ENCODE measurements at places on chromosomes 5 and 9. TPM values are rescaled to one million over a fixed set of nuclear protein-coding genes. Genes with fewer than 3 reads are reported as not detected.

GRCh38 chr5:155024015-155024414 lies 10.5 kb downstream of the KIF4B start:
- DNase-seq: no peak

- DNase-seq: no peak
These were observed 10.8 kb downstream of the OR13J1 start for GRCh38 chr9:35859310-35859989.

The ZNF883 gene
- total RNA-seq: 1.7 TPM

DNA sequence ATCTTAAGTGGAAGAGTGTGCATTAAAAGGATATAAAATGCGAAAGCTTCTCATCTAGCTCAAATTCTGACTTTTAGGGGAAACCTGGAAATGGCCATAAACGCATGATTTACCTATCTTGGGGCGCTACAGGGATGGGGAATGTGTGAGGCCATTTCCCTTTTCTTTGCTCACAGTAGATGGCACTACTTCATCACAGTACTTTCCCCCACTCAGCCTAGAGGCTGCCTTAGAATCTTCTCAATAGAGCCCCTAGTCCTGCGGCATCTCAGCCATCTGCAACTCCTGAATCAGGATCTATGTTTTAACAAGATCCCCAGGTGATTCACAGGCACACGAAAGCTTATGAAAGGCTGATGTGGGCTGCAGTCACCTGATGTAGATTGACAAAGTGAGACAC lies 110.8 kb downstream of the LHFPL2 start:
- DNase-seq: no peak

- no peak for DNase-seq
These were observed 29.9 kb downstream of the TMEM161B start for GRCh38 chr5:88238732-88239131.

The CRB2 gene
- total RNA-seq: not detected

The TAF1L gene
- 0.07 TPM for total RNA-seq

The MXD3 gene
- 50.0 TPM for total RNA-seq

DNA sequence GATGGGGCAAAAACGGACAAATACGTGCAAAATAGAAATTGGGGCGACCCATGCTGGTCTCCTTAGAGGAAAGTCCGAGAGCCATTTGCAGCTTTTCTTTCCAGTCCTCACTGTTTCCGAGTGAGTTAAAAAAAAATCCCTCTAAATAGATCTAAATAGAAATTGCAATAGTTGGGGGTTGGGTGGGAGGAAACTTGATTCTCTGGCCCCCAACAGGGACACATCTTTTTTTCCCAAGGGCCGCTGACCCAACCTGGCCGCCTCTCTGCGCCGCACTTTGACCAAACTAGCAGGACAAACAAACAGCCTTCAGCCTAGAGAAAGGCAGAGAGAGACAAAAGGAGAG lies 2.8 kb upstream of the NKX2-5 start:
- no peak for DNase-seq

DNA sequence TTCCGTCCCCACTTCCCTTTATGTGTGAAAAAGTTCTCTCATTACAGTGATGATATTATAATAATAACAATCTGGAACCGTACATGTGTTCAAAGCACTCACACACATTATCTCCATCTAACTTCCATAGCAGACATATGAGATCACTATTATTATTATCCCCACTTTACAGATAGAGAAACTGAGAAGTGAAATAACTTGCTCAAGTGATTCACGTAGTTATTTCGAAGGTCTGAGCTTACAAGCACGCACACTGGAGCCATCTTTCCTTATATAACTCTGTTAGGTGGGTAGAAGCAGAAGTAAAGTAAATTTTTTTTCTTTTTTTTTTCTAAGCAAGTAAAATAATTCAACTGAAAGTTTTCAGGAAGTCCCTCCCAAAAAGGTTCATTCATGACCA lies 62.9 kb upstream of the PTGER4 start:
- no peak for DNase-seq

DNA sequence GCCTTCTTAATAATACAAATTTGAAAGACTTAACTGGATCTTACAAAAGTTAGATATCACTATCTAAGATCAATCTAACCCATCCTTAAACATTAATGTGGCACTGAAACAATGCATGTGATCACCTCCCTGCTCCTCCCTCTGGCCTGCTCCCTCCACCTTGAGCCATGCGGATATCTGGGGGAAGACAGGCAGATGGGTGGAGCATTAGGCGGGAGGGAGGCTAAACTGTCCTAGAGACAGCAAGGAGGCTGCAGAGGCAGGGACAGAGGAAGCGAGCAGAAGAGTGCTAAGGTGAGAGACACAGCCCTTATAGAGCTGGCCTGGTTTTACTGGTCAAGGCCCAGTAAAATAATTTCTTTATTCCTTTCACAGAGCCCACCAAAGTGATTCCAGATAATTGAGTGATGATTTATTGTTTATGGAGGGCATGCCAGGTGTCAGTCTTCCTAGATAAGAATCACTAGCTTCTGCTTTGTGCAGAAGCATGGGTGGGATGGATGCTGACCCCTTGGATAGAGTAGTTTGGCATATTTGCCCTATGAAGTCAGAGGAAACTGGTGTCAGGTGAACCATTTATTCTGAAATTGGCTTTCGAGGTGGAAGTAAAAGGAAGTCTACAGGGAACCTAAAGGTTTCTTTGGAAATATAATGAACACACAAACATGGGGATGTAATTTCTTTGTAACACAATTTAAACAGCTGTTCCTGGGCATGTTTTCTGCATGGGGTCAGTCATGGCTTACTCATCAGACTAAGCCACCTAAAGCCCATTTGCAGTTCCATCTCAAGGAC lies 188.3 kb downstream of the GNAQ start:
- no peak for DNase-seq

The PCDHAC2 gene
- 3.4 TPM for total RNA-seq

The NR3C1 gene
- total RNA-seq: 52.8 TPM

- peak; percentile 50 for DNase-seq
These were observed 200.0 kb upstream of the S1PR3 start for GRCh38 chr9:88791105-88791805.

- no peak for DNase-seq
These were observed 6.0 kb downstream of the UBQLN1 start for GRCh38 chr9:83701769-83702168.

GRCh38 chr5:2721385-2722138 lies 29.9 kb downstream of the IRX2 start:
- DNase-seq: no peak

DNA sequence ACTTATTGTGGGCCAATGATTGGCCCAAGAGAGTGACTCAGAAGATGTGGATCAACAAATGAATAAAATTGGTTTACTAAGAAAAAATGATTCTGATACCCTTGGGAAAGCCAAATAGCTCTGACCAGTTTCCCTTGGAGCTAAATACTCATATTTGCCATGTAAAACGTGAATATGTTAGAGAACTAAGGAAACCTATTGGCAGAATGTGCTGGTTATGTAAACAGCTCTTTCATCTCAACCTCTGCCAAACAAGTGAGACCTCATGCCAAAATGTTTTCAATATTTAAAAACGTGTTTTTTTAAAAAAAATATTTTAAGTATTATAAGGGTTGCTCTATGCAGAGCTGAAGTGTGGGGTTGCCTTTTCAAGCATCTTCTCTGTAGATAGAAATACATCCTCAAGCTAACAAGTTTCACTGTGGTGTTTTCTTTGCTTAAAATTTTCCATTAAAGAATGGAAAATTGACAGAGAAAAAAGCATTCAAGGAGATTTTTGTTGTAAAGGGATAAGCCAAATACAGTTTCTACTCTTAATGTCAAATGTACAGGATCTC lies 186.9 kb upstream of the TUT7 start:
- DNase-seq: no peak

The SLCO4C1 gene
- 0.48 TPM for total RNA-seq

DNA sequence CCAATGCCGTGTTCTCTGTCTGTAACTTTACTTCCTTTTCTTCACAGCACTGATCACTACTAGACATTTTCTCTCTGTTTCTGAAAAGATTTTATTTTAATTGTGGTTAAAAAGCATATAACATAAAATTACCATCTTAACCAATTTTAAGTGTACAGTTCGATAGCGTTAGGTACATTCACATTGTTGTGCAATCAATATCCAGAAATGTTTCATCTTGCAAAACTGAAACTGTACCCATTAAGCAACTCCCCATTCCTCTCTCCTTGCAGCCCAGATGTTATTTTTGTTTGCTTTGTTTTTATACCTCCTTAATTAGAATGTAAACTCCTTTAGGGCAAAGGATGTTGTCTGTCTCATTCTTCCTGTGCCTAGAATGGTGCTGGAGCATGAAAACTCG lies 47.5 kb downstream of the COL27A1 start:
- no peak for DNase-seq

The CTXN3 gene
- not detected for total RNA-seq

GRCh38 chr5:32330126-32330971 lies 17.6 kb upstream of the MTMR12 start:
- no peak for DNase-seq

The MARCOL gene
- total RNA-seq: not detected

The C5 gene
- 11.5 TPM for total RNA-seq

The ADAMTS19 gene
- not detected for total RNA-seq

The CCDC171 gene
- 2.4 TPM for total RNA-seq

- DNase-seq: peak; percentile 38
These were observed 146.2 kb upstream of the RASA1 start for GRCh38 chr5:87121304-87122150.

GRCh38 chr5:1268056-1268455 lies 26.8 kb downstream of the TERT start:
- DNase-seq: no peak

The NUTM2G gene
- total RNA-seq: not detected

- DNase-seq: peak; percentile 44
These were observed 203.7 kb upstream of the MSX2 start for GRCh38 chr5:174520420-174521396.

GRCh38 chr5:170306381-170306831 lies 8.8 kb upstream of the LCP2 start:
- DNase-seq: no peak

DNA sequence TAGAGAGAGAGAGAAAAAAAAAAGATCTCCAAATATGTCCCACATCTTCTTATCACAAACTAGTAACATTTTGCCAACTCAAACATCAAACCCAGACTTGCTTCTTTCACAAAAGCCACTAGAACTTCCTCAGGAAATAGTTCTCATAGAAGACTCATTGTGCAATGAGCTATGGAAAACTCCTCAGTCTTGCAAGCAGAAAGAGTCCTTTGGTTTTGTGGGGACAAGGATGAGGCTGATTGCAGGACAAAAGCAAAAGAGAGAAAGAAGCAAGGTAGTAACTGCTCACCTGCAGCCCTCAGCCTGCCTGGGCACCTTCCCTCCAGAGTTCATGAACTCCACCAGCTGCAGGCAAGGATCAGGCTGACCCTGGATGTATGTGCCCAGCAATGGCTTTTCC lies 399.0 kb downstream of the IRX1 start:
- no peak for DNase-seq

GRCh38 chr9:18371621-18372020 lies 102.3 kb upstream of the ADAMTSL1 start:
- no peak for DNase-seq

The SV2C gene
- not detected for total RNA-seq

DNA sequence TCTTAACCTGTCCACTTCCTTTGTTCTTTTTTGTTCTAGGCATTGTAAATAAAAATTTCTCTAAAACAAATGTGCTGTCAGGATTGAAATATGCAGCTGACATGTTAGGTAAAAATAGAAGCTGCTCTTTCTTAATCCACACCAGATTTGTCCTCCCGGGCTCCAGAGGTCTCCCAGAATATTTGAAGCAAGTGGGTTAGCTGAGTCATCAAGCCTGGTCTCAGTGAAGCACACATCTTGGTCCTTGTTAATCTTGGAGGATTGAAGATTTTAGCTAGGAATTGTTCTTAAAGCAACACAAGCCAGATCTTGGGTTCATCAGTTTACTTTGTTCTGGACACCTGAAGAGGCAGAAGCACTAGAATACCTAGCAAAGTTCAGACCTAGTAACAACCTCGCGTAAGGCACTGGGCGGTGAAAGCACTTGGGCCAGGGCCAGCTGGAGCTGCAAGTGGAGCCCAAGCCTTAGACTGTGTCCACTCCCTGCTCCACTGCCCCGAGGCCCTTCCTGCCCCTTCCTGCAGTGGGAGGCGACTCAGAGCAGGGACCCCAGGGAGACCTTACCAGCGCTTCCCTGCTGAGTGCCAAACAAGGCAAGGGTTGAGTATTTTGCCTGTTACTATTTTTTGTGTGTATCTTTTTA lies 36.5 kb downstream of the HABP4 start:
- DNase-seq: peak; percentile 50

The CAVIN4 gene
- 0.83 TPM for total RNA-seq

DNA sequence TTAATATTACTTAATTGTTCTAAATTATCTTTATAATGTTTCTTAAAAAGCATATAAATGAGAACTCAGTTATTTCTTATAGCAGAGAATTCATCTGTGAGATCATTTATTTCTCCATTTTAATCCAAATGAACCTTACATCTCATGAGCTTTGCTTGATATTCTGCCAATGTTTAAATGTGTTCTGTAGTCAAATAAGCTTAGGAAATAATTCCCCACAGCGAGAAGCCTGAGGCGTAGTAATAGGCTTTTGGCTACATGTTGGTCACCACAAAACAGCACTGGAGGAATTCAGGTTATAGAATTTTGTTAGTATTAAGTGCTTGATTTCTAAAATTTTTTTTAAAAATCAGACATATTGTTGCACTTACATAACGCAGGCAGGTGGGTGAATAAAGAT lies 585.3 kb upstream of the RORB start:
- no peak for DNase-seq

DNA sequence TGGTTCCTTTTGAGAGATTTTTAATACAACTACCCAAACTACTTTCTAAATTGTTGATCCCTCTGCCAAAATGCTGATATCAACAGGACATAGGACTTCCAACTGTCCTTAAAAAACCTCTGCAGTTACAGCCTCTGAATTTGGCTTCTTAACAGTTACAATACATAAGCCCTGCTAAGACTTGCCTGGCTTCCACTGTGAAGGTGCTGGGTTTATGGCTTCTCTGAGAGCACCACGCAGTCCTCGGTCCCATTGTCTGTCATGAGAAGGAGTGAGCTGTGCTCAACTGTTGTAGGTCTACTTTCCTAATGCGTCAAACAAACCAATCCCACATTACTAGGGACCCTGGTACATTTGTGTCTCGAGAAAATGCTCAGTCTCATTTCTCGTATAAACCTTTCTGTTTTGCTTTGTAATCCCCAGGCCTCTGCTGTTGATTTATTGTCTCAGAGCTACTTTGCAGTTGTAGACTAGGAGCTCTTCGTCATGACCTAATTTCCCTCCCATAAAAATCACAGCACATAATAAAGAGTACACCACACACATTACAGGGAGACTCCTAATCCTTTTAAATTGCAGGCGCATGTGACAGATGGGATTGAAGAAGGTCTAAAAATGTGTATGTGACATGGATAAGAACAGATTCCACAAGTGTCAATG lies 274.9 kb downstream of the NR3C1 start:
- DNase-seq: no peak

DNA sequence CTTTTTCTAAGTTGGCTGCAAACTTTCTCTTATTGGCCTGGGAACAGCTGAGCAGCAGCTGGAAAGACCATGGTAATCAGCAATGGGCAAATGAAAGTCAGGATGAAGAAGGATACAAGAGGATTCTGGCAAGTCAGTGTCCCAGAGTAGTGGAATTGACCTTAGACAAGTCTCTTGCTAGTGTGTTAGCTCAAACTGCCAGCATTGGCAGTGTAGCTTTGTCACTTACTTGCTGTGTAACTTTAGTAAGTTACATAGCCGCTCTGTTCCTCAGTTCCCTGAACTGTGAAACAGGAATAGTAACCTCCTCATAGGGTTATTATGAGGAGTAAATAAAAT lies 3.6 kb downstream of the ALDH1A1 start:
- DNase-seq: no peak
